ENCODE measurements at places on chromosomes 2 and 18.

GRCh38 chr2:234686088-234686890, 189.4 kb upstream of the ARL4C start:
- no peak for DNase-seq

DNA sequence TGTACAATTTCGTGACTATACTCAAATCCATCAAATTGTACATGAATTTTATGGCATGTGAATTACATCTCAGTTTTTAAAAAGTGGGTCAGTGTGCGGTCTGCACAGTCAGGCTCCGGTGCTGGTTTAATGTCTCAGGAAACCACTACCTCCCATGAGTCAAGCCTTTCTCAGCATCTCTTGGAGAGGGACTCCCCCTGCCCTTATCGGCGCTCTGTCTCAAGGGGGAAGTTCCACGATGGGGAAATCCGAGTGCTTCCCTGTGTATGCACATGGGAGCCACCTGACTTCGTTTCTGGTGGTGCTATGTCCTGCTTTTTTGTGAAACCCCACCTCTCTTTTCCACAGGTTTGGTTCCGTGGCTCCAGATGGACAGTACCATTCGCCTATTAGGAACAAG, 72.5 kb downstream of the ACOXL start:
- no peak for DNase-seq

DNA sequence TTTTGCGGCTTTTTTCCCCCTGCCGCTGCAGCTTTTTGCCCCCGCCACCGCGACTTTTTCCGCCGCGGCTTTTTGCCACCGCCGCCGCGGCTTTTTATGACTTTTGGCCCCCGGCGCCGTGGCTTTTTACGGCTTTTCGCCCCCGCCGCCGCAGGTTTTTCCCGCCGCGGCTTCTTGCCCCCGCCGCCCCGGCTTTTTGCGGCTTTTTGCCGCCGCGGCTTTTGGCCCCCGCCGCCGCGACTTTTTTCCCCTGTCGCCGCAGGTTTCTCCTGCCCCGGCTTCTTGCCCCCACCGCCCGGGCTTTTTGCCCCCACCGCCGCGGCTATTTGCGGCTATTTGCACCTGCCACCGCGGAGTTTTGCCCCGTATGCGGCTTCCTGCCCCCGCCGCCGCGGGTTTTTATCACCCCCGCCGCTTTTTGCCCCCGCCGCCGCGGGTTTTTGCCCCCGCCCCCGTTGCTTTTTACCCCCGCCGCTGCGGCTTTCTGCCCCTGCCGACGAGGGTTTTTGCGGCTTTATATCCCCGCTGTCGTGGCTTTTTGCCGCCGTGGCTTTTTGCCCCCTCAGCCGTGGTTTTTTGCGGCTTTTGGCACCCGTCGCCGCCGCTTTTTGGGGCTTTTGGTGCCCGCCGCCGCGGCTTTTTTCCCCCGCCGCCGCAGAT, 2750.9 kb downstream of the RPIA start:
- no peak for DNase-seq

DNA sequence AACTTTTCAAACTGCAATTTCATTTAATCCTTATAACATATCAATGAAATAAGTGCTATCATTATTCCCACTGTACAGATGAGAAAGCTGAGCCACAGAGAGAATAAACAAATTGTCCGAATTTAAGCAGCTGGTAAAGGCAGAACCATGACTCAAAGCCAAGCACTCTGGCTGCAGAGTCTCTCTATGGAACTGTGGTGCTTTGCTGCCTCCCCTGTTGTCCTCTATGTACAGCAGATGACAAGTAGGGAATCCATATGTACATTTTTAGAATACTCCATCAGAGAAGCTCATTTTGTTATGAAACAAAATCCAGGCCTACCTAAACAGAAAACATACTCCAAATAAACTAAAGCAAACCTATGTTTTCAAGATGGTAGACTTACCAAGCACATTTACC, 45.1 kb downstream of the FARSB start:
- DNase-seq: no peak

DNA sequence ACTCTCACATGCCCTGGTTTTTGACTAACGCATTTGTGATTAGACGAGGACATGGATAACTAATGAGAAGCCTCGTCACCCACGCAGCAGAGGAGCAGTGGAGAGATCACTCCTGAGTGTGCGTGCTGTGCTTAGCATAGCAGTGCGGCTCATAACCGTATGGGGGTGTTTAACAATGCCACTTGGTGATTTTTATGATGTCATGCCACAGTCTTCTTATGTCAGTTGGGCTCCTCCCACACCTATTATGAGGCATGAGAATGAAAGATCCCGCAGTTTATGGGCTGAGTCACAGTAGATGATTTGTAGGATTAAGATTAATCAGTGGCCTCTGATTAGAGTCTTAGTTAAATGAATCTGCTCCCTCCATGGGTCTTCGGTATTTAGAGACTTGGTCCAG, 2.5 kb upstream of the SMIM21 start:
- DNase-seq: no peak

GRCh38 chr2:219010873-219011272, 17.7 kb upstream of the CRYBA2 start:
- no peak for DNase-seq

- DNase-seq: no peak
Measured at GRCh38 chr18:41972067-41972925, 17.3 kb downstream of the PIK3C3 start.

GRCh38 chr2:171469176-171469575, 35.1 kb downstream of the DCAF17 start:
- no peak for DNase-seq

GRCh38 chr2:37920570-37920969, 4.5 kb upstream of the RMDN2 start:
- DNase-seq: no peak

DNA sequence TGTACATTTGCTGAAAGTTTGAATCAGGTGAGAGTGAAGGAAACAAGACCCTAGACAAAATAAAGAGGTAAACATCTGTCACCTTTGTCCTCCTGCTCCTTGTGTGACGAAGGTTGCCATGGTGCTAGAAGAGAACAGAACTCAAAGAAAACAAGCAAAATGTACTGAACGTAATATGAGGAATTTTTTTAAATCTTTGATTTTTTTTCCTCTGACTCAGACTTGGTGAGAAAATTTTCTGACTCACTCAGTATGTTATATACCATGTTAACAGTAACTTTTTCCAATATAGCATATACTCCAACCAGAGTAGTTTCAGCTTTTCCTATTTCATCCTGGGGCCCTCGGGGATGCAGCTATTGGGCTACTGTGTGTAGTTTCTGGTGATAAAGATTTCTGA, 2114.6 kb upstream of the PIK3C3 start:
- no peak for DNase-seq

DNA sequence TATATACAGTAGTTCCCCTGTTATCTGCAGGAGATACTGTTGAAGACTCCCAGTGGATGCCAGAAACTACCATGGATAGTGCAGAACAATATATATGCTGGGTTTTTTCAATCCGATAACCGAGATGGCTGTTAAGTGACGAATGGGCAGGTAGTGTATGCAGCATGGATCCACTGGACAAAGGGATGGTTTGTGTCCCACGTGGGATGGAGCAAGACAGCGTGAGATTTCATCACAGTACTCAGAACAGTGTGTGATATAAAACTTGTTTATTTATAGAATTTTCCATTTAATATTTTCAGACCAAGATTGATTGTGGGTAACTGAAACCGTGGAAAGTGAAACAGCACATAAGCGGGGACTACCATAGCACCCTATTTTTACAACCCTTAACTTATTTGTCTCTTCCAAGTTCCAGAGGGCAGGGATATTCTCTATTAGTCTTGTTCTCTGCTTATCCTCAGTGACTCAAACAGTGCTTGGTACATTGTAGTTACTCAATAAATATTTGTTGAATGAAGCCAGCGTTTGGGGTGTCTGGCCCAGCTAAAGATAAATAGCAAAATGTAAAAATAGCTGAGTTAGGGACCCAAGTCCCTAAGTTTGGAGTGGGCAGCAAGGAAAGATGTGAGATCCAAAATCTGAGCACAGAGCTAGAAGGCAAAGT, 50.0 kb downstream of the RHBDD1 start:
- DNase-seq: no peak

DNA sequence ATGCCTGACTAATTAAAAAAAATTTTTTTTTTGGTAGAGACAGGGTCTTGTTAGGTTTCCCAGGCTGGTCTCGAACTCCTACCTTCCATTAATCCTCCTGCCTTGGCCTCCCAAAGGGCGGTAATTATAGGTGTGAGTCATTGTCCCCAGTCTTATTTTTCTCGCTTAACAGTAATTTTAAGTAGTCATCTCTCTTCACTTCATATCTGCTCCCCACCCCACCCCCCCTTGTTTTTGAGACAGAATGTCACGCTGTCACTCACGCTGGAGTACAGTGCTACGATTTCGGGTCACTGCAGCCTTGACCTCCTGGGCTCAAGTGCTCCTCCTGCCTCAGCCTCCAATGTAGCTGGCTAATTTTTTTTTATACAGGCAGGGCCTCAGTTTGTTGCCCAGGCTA, 27.7 kb downstream of the RAB10 start:
- DNase-seq: no peak

DNA sequence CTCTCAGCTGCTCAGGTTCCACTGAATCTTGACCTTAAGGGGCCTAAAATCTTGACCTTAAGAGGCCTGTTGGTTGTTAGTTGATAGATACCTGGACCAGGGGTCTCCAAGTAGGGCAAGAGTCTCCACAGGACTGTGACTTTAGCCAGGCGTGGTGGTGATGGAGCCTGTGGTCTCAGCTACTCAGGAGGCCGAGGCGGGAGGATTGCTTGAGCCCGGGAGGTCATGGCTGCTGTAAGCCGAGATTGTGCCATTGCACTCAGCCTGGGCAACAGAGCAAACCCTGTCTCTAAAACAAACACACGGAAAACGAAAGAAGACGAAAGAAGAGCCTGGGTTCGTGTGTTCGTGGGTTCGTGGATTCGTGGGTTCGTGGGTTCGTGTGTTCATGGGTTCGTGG, 120.2 kb upstream of the CTDP1 start:
- DNase-seq: no peak

DNA sequence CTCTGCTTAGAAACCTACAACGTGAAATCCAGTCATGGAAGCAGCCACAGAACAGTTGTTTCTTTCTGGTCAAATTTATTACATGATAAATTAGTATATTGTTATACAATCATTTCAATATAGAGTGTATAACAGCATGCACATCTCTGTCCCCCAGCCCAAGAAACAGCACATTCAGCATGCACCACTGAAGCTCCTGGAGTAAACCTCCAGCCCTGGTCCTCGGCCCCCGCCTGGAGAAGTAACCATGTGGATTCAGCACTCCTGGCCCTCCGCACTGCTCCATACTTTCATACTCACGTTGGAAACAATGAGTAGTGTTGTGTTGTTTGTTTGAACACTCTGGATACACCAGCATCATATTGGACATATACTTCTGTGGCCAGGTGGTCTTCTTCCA, 15.3 kb upstream of the ID2 start:
- DNase-seq: no peak

Measured in naive thymus-derived CD8-positive, alpha-beta T cell (primary cell).